ENCODE measurements at places on chromosomes 3 and 15.
A peak's percentile ranks its signal among the peaks of the same experiment; 100 is the strongest.

DNA sequence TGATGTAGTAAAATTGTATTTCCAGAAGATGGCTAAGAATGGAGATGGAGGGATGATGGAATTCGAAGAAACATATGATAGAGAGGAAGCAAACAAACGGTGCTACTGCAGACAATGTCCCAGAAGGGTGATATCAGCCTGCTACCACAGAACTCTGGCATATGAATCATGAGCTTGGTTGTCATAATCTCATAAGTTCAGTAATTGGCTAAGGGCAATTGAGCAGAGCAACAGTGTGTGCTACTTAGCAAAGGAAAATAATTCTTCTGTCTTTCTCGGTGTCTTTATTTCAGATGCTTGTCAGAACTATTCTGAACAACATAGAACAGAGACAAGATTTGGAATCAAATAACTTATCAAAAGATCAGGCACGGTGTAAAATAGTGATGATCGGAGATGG lies 407.3 kb downstream of the GBE1 start:
- no peak for DNase-seq

DNA sequence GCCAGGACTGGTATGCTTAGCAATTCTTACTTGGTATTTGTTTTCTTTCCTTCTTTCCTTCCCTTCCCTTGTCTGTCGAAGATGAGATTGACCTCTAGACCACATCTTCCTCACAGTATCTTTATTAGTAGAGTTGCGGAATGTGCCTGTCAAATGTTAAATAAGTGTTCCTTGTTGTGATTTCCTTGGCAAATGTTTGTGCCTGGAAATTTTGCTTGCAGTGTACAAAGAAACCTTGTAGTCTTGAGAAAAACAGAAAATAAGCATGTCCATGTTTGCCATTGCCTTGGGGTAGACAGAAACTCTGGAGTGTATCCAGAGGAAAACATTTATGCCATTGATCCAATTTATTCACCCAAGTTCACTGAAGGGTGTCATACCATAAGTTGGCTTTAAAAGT lies 79.5 kb upstream of the ZNF385D start:
- no peak for DNase-seq

DNA sequence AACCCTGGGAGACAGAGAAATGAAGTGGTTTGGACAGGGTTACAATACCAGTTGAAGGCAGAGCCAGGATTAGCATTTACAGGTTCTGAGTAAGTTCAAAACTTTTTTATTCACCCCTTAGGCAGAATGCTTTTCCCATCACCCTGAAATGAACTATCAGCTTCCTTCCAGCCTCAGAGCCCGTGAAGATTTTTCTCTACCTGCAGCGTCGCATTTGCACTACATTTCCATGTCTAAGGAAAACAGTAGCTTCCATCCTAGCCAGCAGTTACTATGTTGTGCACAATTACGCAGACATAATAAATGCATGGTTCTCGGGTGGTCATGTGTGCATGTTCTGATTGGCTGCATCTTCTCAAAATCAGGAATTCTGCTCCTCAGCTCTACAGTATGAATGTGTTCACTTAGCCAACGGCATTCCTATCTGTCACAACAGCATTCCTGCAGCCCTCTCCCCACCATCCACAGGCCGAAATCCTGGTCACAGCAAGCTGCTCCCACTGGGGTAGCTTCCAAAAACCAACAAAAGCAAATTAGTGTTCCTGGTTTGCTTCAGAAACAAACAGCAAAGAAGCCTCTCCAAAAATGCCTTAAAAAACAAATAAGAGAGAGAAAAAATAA lies 510.8 kb upstream of the SEMA6D start:
- DNase-seq = no peak

DNA sequence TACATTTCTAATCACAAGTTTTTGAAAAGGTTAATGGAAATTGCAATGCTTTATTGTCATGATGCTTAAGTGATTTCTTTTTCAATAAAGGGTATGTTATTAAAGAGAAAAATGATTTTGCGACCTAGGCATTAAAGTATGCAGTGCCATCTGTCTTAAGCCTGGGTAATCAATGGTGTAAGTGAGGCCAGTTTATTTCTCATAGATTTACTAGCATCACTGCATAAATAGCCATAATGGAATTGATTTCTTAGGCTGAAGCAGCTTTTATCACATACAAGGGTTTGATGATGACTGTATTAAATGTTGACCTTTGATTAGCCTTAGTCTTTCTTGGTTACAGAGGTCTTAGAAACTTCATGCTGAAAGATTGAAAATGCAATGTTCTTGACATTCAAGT lies 347.4 kb downstream of the FEZF2 start:
- DNase-seq = no peak

- no peak for DNase-seq
These were observed 3.0 kb downstream of the TBL1XR1 start for GRCh38 chr3:177194299-177194698.

- DNase-seq = peak; percentile 74
These were observed 1.5 kb upstream of the RBM15B start for GRCh38 chr3:51389423-51390183.

- no peak for DNase-seq
These were observed 11.6 kb downstream of the THBS1 start for GRCh38 chr15:39592500-39592899.

DNA sequence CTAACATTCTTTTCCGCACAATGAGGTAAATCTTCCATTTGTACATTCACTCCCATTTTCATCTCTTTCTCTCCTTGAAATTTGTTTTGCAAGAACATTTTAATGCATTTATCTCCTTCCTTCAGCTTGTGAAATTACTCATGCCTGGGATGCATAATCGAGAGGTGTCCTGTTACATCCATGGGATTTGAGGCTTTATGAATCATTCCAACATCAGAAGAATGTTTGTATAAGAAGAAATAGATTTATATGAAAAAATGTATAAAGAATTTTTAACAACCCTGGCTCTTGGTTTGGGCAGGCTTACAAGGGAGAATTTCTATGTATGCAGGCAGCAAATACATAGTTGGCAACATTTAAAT lies 93.2 kb upstream of the MBNL1 start:
- no peak for DNase-seq

GRCh38 chr15:31398677-31399301 lies 72.2 kb downstream of the KLF13 start:
- DNase-seq = no peak

Measured in CD8-positive, alpha-beta T cell (primary cell).